ENCODE measurements at places on chromosomes 7 and 10. TPM values are rescaled to one million over a fixed set of nuclear protein-coding genes. Genes with fewer than 3 reads are reported as not detected.

DNA sequence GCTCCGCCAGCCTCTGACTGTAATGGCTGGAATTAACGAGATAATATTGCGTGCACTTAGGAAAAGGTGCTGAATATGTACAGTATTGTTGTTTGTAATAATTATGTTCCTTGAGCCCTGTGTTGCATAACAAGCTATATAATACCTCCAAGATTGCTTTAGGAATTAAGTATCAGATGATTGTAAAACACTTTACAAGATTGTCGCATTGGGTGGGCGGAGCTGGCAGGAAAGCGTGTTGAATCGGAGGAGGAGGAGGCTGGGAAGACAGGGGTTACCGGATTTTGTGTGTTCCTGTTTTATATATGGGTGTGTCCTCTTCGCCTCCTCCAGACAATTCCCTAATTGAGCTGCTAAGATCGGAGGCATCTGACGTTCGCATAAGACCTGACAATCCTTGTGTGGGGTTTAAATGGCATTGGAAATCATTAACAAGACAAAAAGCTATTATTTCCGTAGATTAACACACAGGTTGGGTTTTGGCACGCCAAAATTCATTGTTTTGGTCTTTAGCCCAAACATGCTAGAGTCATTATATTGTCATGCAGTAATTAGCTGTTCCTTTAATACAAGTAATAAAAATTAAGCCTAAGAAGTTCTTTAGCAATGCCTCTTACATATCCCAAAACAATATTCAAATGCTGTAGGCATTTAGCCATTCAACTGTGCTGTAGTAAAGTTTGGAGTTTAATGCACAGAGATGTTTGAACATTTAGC is 192.9 kb upstream of the SH2B2 start:
- DNase-seq = no peak

The SLC26A5 gene
- polyA plus RNA-seq = 0.10 TPM

GRCh38 chr10:72044417-72045041 is 43.8 kb downstream of the SPOCK2 start:
- DNase-seq = no peak

DNA sequence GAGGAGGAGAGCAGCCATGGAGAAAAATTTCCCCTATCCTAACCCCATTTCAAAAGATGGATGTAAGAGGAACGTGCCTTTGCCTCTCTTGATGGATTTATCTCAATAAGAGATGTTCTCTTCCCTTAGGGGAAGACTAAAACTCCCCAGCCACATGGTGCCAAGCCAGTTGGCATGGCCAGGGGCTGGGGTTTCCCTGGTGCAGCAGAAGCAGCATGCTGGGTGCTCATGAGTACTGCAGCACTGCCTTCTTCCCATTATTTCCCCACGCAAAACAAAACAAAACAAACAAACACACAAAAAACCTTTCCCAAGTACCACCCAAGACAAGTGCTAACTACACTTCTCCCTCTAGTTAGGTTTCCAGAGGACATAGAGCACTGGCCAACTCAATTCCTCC is 97.2 kb downstream of the DOCK4 start:
- no peak for DNase-seq

The SNCG gene
- 8.3 TPM for polyA plus RNA-seq

DNA sequence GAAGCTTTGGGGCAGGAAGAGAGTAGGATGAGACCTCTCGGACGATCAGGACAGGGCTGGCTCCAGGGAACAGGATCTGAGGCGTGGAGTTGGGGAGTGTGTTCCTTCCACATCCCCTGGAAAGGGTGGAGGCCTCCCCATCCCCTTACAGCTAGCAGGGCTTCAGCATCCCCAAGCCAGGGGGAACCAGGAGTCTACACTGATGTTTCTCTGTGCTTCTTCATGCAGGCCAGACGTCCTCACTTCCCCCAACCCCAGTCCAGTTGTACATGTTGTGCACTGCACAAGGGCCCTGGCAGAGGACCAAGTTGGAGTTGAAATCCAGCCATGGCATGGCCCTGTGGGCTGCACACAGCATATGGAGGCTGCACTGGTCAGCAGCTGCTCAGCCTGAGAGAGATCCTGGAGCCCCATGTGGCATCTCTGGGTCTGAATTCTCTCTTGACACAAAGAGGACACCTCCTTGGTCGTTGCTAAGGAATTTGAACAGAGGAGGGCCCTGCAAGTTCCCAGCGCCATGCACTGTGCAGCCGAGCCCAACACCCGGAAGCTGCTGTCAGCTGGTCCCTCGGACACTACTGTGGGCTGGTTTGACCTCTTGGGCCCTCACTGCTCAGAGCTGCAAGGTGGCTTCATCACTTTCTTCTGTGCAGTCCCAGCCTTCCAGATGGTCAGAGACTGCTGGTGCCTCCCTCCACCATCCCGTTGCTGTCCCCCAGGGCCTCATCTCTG is 181.1 kb downstream of the DNAJB6 start:
- DNase-seq = no peak

DNA sequence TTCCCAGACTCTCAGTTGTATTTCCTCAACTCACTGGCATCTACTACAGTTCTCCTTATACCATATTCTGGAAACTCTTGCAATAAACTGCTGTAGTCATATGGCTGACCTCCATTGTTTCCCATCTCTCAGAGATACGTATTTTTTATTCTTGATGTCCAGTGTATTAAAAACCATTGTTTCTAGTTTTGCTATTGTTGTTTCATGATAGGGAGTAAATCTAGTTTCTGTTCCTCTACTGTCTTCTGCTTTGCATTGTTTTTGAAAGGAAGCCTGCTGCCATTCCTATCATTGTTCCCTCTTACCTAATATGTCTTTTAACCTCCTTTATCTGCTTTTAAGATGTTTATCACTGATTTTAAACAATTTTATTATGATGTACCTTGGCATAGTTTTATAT is 255.0 kb downstream of the ADK start:
- DNase-seq = no peak
